ENCODE measurements at places on chromosomes 16 and 17. TPM values are rescaled to one million over a fixed set of nuclear protein-coding genes. Genes with fewer than 3 reads are reported as not detected.

GRCh38 chr17:1999557-2000251 lies 25.4 kb downstream of the RTN4RL1 start:
- no peak for DNase-seq

- DNase-seq, result no peak
Observed at GRCh38 chr17:66240013-66240412, 10.8 kb upstream of the APOH start.

DNA sequence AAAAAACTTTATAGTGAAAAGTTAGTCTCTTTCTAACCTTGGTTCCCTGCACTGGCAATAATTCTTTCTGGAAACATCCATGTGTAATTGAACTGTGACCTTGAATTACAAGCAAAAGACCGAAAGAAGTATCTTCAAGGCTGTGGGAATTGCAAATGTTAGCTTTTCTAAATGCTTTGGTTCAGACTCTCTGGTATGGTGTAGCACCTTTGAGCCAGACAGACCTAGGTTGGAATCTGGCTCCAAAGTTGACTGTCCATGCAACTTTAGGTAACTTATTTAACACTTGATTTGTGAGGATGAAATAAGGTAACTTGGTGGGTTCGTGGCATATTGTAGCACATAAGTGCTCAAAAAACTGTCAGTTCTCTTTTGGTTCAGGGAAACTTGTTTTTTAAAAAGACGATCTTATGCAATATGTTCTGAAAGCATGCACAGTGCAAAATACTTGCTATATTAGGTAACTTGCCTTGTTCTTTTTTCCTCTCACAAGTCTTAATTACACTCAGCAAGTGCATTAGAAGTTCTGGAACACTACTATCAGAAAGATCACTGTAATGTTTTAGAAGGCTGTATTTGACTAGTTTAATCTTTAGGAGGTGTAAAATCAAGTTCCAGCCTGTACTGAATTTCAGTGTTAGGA lies 46.3 kb downstream of the TANGO6 start:
- no peak for DNase-seq

DNA sequence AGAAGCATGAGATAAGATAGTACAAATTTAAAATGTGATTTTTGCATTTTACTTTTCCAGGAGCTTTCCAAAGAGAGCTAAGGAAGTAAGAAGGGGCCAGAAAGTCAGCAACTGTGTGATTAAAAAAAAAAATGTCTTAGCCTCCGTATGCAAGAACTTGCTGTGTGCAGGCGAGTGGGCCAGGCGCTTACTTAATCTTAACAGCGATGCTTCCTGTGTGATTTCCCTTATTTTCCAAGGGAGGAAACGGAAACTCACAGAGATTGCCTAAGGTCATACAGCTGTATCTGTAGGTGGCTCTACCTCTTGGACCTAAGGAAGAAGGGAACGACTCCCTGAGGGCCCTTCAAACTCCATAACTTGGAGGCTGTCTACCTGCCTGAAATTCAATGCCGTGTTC lies 11.1 kb downstream of the HS3ST3B1 start:
- DNase-seq, result no peak

GRCh38 chr17:79838522-79839274 lies 542 bp downstream of the CBX4 start:
- DNase-seq, result peak; percentile 74

The TM4SF5 gene
- polyA plus RNA-seq, result 2.4 TPM

The KRTAP9-9 gene
- polyA plus RNA-seq, result not detected

All from renal pelvis (tissue), 12 donors.